ENCODE measurements at places on chromosomes 6 and 20. TPM values are rescaled to one million over a fixed set of nuclear protein-coding genes. Genes with fewer than 3 reads are reported as not detected.

RIPPLY2 gene
- total RNA-seq: not detected

ATP6V1G2 gene
- 4.3 TPM for total RNA-seq

BHLHE23 gene
- total RNA-seq: not detected

RNF39 gene
- 0.07 TPM for total RNA-seq

HLA-E gene
- total RNA-seq: 254 TPM

MOG gene
- not detected for total RNA-seq

All from smooth muscle cell of the pulmonary artery (primary cell).